CD4-positive, alpha-beta T cell treated with Interleukin-4 for 4 hours (primary cell): ENCODE measurements at places on chromosomes 11 and 22.

- DNase-seq, result no peak
Measured at GRCh38 chr11:16669799-16670415, 68.5 kb upstream of the C11orf58 start.

- DNase-seq, result no peak
Measured at GRCh38 chr11:64441127-64441526, 82.2 kb downstream of the RPS6KA4 start.

GRCh38 chr11:12179019-12179418 lies 68.6 kb downstream of the MICAL2 start:
- DNase-seq, result no peak

GRCh38 chr11:72225411-72225951 lies 914 bp downstream of the INPPL1 start:
- DNase-seq, result peak; percentile 26

- no peak for DNase-seq
Measured at GRCh38 chr11:128886406-128887124, 4.6 kb upstream of the KCNJ5 start.

GRCh38 chr11:130178441-130179339 lies 19.1 kb downstream of the ST14 start:
- DNase-seq, result no peak

- no peak for DNase-seq
Measured at GRCh38 chr11:63621071-63621470, 6.8 kb upstream of the PLAAT3 start.

DNA sequence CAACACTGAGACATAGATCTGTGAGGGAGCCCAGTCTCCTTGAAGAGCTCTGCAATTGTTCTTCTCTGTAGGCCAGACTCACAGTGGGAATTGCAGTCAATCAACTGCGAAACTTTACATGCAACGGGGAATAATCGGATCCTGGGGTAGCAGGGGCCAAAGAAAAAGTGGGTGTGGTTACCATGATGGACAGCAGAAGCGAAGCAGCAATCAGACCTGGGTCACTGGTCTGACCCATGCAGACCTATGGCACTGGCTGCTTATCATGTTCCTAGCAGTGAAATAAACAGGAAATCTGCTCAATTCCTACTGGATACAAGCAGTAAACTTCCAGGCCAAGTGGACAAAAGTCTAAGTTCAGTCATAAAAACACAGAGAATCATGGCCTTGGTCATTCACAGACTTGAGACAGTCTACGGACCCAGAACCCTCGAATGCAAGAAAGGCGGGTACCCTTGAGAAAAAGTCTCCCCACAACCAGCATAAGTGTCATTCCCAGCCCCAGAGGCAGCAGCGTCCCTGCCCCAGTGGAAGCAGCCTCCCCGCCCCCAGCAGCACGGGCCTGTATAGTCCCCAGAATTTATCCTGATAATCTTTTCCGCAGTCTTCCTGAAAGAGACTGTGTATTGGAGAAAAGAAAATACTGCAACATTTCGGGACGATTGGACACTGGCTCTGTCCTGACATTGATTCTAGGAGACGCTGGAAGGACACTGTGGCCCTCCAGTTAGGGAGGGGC lies 34.6 kb downstream of the ASCL2 start:
- no peak for DNase-seq

GRCh38 chr11:77589181-77589520 lies 602 bp upstream of the AQP11 start:
- DNase-seq, result no peak

DNA sequence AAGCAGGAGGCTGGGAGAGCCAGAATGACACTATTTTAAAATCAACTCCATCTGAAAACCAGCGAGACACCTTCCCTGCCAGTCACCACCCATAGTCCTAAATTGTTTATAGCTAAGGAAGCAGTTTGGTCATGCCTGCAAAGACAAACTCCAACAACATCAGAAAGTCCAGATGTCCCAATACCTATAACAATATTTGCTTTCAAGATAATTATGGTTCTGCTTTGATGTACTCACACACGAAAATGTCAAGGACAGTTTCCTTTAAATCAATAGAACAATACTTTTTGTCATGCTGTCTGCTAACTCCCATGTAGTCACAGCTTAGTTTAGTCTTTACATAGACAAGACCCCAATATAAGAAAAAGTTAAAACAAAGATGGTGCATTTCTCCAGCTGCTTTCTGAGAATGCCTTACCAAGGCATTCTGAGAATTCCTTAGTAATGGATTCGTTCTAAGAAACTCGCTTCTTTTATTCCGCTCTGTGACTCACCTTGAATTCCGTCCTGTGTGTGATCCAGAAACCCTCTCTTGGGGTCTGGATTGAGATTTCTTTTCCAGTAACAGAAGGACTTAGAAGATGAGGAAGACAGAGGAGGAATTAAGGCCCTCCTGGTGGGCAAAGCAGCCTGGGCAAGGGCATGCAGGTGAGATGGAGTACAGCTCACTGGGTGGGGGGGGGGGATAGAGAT lies 9.6 kb upstream of the SCGB2A2 start:
- no peak for DNase-seq

DNA sequence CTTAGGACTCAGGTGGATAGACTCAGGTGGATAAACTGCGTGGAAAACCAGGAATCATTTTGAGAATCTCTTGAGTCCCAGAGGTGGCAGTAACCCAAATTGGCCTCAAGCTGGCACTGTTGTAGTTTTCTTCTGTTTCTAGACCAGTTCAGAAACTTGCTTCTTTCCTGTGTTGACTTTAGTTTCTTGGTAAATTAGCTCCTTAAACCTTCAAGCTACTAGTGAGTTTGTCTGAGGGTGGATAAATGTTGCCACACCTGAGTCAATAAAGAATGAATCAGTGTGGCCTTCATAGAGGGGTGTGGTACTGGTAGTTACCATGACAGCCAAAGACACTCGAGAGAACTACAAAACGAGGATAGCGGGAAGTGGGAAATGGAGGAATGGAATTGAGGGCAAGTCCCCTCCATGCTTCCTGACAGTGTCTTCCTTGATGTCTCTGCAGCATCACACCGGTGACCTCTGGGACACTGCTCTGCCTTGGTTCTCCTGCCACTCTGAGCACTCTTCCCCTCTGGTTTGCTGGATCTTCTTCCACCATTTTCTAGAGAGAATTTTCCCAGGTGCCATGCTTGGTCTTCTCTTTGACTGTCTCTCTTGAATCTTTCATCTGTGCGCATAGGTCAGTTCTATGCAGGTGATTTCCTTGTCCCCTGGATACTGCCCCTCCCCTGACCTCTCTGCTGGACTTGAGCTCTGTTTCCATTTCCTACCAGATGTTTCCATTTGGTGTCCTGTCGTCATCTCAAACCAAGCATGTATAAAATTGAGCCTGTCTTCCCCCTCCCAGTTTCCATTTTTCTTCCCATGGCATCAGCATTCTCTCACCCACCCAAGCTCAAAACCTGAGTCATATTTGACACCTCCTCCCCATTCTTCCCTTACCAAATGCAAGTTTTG lies 7.2 kb downstream of the POLD4 start:
- DNase-seq, result peak; percentile 57

DNA sequence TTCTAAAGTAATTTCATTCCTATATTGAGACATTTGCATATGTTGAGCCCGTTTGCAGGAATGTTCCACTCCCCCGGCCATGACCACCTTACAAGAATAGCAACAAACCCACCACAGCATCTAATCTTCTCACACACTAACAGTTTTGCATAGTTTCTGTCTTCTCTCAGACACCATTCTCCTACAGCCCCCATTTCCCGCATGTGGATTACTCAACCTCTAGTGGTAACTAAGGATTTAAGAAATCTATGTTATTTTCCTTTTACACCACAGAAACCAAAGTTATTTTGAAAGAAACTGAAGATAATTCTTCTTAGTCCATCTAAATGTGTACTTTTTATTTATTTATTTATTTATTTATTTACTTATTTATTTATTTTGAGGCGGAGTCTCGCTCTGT lies 2.3 kb downstream of the MS4A4E start:
- DNase-seq, result no peak

- DNase-seq, result no peak
Measured at GRCh38 chr11:70064008-70064725, 13.9 kb upstream of the ANO1 start.

DNA sequence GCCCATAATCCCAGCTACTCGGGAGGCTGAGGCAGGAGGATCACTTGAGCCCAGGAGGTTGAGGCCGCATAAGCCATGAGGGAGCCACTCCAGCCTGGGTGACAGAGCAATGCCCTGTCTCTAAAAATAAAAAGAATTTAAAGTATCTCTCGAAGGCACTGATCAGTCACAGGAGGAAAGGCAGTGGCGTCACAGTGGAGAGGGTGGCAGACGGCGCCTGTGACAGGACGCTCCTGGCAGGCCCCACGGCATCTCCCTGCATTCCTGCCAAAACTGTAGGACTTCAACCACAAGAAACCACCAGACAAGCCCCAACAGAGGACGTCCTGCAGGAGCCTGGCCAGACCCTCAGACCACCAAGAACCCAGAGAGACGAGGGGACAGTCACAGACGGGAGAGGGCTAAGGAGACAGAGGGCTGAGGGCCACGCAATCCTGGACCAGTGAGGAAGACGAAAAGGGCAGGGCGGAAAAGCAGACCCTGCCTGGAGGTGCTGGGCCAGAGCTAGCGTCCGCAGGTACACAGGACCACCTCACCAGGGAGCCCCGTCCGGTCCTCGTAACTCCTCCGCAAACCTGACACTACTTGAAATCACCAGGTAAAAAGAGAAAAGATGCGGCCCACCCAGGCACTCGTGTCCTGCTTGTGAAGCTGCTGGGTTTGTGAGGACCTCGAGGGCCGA lies 5.9 kb downstream of the RNH1 start:
- DNase-seq, result no peak

GRCh38 chr11:123183391-123184099 lies 11.5 kb downstream of the CLMP start:
- DNase-seq, result no peak

DNA sequence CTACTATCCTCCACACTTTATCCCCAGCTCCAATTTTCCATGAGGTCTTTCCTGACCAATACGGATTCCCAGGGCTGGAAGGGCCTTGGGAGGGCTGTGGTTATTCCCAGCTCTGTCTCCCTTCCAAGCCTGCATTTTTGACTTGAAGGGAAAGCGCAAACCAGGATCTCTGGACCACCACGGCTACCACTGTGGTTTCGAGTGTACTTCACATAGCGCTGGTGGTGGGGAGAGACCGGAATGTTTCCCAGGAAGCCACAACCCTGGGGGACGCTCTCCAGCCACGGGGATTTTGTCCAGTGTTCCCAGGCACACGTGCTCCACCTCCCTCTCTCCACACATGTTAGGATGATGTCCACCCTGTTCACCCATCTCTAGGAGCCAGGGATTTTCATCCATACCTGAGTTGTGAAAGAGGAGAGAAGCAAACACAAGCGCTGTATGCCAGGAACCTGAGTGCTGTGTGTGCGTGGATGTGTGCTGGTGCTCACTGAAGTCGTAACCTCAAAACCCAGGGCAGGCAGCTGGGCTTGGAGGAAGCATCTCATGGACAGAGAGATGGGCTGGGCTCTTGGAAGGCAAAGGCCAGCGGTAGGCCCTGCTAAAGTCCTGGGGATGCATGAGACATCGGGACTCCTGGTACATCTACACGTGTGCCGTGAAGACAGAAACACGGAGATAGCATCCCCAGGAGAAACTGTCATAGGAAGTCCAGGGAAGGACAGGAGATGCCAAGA lies 1.3 kb upstream of the NPTXR start:
- DNase-seq, result no peak
